ENCODE measurements at places on chromosomes 7 and 10.

DNA sequence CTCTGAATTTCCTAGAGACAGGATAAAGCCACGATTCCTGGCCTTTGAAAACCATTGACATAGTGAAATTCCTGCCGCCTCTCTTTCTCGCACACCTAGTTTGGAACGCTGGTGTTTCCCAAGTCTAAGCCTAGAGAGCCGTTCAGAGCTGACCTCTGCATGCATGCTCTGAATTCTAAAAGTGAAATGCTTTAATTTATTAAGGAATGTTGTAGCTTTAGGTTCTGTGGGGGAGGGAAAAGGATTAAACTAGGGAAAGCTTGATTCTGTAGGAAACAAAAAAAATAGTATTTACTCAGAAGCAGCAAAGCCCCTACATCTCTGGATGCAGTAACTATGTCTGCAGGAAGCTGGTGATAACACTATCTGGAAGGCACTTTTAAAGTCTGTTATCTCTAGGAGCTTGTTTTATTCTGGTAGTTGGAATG, 27.3 kb downstream of the PFKP start:
- DNase-seq = no peak

DNA sequence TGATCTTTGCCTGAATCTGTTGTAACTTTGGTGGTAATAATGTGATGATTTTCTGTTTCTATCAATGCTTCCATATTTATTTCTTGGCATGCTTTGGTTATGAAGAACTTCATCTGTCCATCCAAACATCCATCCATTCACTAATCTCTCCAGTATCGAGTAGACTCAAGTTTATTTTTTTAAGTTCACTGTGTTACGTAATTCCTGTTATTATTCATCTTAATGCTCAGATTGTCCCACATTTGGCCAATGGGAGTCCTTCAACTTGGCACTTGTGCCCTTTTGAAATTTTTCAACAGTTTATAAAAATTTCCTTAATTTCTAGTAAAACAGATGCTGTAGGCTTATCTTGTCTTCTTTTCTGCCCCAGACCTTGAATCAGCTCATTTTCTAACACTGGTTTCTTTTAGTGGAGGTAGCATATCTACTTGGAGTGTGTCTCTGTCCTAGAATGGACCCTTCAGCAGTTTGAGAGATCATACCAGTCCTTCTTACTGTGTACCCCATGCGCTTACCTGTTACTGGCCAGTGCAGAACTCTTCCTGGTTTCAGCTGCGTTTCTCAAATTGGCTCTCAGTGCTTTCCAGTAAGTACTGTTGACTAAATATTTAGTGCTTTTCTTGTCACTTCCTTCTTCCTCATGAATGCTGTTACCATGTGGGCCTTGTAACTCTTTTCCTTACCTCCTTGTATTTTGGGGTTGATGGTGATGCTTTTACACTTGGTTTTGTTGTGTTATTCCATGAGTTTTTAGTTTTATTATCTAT, 100.8 kb downstream of the MLLT10 start:
- DNase-seq = no peak

DNA sequence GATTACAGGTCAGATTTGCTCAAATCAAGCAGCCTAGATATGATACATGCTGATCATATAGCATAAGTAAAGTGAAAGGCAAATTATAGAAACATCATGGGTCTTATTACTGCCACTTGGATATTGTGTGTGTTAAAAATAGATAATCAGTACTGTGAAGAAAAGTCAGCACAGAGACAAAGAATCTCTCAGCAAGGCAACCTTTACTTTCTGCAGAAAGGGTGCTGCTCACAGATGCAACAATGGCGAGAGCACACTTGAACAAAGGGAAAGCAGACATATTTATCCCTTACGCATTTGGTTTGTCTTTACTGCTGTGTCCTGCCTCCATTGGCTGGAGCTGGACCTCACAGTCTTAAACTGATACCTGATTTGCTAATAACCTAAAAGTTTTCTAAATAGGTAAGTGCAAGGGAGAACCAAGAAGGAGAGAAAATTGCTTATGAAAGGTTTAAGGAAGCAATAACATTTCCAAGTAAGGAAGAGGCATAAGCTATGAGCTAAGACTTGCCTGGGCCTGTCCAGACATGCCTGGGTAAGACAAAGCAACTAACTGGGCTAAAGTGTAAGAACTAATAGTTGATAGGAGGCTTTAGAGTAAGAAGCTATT, 1310.8 kb upstream of the LRRTM3 start:
- no peak for DNase-seq

DNA sequence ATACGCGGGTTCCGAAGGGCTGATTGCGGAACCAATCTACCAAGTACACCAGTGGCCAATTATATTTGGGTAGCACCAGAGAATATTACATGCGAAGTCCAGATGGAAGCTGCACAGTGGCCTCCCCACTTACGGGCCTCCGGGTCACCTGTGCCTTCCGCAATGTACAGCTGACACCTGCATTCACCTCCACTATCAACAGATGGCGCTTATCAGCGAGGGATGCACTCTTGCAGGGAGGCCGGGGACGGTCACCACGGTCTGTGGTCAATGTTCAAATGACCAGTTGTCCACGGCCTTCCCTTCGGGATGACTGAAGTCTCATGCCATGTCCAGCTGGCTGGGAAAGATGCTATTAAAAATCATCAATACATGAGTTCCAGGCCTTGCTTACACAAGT, 47.6 kb downstream of the SLIT1 start:
- no peak for DNase-seq

DNA sequence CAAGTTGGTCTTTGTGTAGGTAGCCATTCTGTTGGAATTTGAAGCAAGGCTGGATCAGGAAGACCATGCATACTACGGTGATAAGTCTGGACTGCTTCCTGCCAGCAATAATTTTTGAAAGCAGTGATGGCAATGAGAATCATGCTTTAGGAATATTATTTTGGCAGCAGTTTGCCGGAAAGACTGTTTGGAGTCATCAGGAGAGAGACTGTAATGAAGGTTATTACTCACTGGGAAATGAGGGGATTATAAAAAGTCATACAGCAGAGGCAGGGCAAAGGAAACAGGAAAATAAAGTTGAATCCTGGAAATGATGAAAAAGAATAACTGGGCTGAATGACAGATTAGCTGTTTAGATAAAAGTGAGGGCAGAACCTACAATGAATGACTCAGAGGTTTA, 1136.8 kb upstream of the AUTS2 start:
- DNase-seq = no peak

All from activated CD4-positive, alpha-beta T cell treated with anti-CD3 and anti-CD28 coated beads for 48 hours (primary cell).